ENCODE measurements at places on chromosomes 6 and 20. TPM values are rescaled to one million over a fixed set of nuclear protein-coding genes. Genes with fewer than 3 reads are reported as not detected.

GRCh38 chr20:46552460-46553420 lies 2.3 kb upstream of the OCSTAMP start:
- H3K27me3 ChIP-seq = no peaks in the 10 kb centered on the region
- H3K4me1 ChIP-seq = peaks cover 57% of the 10 kb centered on the region
- peak overlapping the region; percentile 58 for H3K4me3 ChIP-seq
- DNase-seq = peak; percentile 48

- DNase-seq = peak; percentile 92
- peaks cover 40% of the 10 kb centered on the region for H3K36me3 ChIP-seq
- H3K4me3 ChIP-seq = peak within 1 kb of the TSS; percentile 93
- peaks cover 46% of the 10 kb centered on the region for H3K4me1 ChIP-seq
- H3K27me3 ChIP-seq = no peaks in the 10 kb centered on the region
Observed at GRCh38 chr20:33993576-33994221, at the start of gene RALY. Gene RALY (plus strand): TSS chr20:33993911. CDS start chr20:34072075, 78,164 bp downstream.

DNA sequence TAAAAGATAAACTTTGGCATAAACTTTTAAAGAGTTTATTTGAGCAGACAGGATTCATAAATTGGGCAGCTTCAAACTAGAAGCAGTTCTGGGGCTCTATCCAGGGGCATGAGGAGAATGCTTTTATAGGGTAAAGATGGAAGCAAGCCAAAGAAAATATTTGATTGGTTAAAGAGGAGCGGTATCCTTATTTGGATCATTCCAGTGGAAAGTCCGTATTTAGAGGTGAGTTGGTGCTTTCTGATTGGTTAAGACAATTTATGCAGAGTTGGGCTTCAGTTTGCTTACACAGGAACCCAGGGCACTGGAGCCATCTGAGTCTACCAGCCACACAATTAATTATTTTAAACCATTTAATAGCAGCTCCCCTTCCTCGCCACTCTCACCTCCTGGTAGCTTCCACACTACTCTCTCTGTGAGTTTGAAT lies 37.9 kb upstream of the RNF217 start:
- H3K27me3 ChIP-seq = no peaks in the 10 kb centered on the region
- H3K27ac ChIP-seq = no peak overlapping the region
- H3K36me3 ChIP-seq = no peaks in the 10 kb centered on the region
- H3K4me3 ChIP-seq = no peak overlapping the region
- no peaks in the 10 kb centered on the region for H3K4me1 ChIP-seq

GRCh38 chr6:161906571-161906970 lies 632.7 kb upstream of the AGPAT4 start:
- H3K27ac ChIP-seq = no peak overlapping the region
- H3K36me3 ChIP-seq = no peaks in the 10 kb centered on the region
- no peak for DNase-seq
- no peaks in the 10 kb centered on the region for H3K27me3 ChIP-seq
- H3K4me1 ChIP-seq = no peaks in the 10 kb centered on the region
- no peak overlapping the region for H3K4me3 ChIP-seq

GRCh38 chr20:1671891-1672669 lies 14.5 kb upstream of the SIRPG start:
- H3K27me3 ChIP-seq = no peaks in the 10 kb centered on the region
- DNase-seq = no peak
- peaks cover 84% of the 10 kb centered on the region for H3K4me1 ChIP-seq
- peaks cover 47% of the 10 kb centered on the region for H3K36me3 ChIP-seq
- peak overlapping the region; percentile 60 for H3K4me3 ChIP-seq

ENPP4 gene
- total RNA-seq = 5.4 TPM
